ENCODE measurements at places on chromosomes 1 and 21.

DNA sequence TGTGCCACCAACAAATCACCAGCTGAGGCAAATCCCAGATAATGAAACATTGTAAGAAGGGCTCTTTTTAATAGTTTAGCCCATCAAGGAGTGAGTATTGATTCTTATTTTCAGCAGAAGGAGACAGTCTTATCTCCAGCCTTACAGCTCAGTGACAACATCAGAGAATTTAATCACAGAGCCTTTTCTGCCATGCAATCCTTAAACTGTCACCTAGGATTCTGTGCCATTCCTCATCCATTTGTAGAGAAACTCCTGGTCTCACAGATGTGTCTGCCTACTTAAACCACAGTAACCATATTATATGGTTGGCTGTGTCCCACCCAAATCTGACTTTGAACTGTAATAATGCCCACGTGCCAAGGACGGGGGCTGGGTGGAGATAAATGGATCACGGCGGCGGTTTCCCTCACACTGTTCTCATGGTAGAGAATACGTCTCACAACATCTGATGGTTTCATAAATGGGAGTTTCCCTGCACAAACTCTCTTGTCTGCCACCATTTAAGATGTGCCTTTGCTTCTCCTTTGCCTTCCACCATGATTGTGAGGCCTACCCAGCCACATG, 217.7 kb downstream of the RERE start:
- no peak for DNase-seq

DNA sequence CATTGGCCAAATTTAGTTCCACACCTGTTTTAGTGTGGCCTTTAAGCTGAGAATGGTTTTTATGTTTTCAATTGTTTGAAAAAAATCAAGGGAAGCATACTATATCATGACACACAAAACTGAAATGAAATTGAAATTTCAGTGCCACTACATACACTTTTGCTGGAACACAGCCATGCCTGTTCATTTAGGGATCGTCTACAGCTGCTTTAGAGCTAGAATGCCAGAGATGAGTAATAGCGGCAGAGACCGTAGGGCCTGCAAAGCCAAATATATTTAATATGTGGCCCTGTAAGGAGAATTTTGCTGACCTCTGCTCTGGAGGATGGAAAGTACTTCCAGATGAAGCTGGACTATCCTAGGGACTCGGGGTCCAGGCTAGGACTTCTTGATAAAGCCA, 62.5 kb upstream of the LYST start:
- DNase-seq: peak; percentile 47

DNA sequence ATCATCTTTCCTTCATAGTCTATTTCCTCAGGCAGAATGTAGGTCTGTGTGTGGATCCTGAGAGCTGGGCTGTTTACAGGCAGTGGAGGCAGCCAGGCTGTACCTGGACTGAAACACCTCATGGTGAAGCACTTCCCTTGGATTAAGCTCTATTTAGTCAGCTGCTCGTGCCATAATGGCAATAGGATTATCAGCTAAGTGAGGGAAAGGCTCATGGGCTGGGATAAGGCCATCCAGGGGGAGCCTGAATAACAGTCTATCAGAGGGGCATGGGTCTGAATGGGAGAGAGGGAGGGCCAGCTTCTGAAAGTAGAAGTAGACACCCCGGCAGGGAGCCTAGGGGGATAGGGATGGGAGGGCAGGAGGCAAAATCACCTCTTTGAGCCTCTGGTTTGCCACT, 8.3 kb downstream of the RNASEL start:
- no peak for DNase-seq

DNA sequence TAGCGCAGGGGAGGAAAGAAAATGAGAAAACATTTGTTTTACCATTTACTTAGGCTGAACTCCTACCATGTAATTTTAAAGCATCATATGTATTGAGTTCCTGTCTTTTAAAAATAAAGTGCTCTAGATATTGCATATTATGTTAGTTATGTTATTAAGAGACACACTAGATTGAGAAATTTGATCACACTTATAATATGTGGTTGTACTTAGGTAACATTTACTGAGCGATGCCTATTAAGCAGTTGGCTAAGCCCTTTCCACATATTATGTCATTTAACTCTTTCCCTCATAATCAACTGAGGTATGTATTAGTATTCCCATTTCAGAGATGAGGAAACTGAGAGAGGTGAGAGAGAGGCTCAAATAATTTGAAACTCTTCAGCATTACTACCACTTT, 4.5 kb upstream of the LRRC8D start:
- no peak for DNase-seq
